Hippocampal formation (tissue), 2 donors: ENCODE measurements at places on chromosomes 2 and 18.

DNA sequence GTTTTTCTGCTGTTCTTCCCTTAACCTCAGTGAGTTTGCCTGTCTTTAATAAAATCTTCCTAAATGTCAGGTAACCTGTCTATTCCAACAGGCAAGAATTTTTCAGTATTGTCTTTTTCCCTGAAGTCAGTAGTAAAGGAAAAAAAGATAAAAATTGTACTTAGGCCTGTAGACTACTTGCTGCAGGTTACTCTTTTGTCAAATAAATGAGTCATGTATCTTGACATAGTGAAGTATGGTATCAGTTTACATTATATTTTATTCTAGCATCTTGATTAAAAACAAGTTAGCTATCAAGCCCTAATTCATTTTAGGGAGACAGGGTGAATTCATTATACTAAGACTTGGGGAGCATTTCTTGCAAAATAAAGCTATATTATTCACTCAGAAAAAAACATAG, 59.8 kb downstream of the ITGA4 start:
- no peak for DNase-seq

DNA sequence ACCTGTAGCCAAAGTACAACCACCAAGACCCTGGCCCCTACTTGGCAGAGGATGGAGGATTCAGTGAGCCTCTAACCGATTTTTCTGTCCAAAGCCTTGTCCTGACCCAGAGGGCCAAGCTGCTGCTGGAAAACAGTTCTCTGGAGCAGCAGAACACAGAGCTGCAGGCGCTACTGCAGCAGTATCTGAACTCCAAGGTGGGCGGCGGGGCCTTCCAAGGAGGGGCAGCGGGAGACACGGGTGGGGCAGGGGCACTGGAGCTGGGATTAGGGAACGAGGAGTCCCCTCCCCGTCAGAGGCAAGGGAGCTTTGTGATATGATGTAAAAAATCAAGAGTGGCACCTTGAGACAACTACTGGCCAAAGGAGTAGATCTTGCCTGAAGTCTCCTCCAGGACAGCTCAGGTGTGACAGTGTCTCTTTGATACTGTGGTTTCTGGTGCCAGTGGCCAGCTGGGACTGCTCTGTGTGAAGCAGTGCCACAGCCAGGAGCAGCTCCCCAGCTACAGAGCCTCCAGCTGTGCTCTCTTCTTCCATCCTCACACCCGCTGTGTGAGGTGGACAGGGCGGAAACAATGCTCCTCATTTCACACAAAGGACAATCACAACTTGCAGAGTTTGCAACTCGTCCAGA, 22.8 kb downstream of the OTOF start:
- DNase-seq = no peak

- DNase-seq = no peak
Measured at GRCh38 chr18:10724666-10725065, 198.8 kb downstream of the NAPG start.

GRCh38 chr2:118224895-118225311, 136.6 kb downstream of the INSIG2 start:
- no peak for DNase-seq

DNA sequence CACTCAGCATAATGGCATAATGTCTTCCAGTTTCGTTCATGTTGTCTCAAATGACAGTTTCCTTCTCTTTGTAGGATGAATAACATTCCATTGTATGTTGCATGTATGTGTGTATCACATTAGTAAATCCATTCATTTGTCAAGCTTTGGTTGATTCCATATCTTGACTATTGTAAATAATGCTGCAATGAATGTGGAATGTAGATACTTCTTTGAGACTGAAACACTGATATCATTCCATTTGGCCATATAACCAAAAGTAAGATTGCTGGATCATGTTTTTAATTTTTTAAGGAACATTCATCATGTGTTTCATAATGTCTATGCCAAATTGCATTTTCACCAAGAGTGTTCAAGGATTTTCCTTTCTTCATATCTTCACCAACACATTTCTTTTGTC, 1711.4 kb upstream of the PIK3C3 start:
- no peak for DNase-seq

GRCh38 chr2:10438688-10439087, 9.4 kb downstream of the ODC1 start:
- no peak for DNase-seq

- DNase-seq = no peak
Measured at GRCh38 chr18:9188359-9189231, 52.0 kb downstream of the ANKRD12 start.

DNA sequence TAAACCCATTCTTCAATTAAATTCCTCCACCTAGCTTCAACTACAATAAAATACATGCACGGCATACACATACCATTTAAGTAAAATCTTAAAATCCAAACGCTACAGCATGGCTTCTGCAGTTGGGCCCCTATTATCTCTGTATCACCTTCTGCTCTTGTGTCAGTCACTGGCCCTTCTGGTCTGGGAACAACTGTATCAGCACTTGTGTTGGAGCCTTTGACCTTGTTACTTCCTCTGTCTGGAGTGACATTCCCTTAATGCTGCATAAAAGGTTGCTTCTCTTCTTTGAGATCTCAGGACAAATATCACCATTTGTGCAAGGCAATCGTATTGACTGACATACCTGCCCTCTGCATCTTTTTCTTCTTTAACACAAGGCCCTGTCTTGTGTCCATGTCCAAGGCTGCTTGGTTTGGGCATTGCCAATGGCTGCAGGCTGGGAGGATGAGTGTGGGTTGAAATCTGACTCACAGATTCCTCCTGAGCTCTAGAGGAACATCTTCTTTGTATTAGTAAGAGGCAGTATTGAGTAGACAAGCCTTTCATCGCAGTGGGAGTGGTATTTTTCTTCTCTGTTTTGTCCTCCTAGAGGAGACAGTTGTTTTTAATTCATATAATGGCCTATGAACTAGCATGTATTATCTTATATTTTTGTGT, 267.8 kb upstream of the TRIB2 start:
- DNase-seq = no peak
